ENCODE measurements at places on chromosomes 4 and X. TPM values are rescaled to one million over a fixed set of nuclear protein-coding genes. Genes with fewer than 3 reads are reported as not detected.

Gene SPACA5
- not detected for total RNA-seq

Gene LAMP2
- total RNA-seq: 147 TPM

Gene SMAD1
- 35.1 TPM for total RNA-seq

Gene MAGEA8
- total RNA-seq: not detected

Gene PNPLA4
- total RNA-seq: 15.8 TPM

Gene CYLC1
- not detected for total RNA-seq

Gene USP17L13
- not detected for total RNA-seq

Gene LRIT3
- total RNA-seq: not detected

Gene MCUB
- 45.0 TPM for total RNA-seq
